ENCODE measurements at places on chromosomes 5 and 9.

DNA sequence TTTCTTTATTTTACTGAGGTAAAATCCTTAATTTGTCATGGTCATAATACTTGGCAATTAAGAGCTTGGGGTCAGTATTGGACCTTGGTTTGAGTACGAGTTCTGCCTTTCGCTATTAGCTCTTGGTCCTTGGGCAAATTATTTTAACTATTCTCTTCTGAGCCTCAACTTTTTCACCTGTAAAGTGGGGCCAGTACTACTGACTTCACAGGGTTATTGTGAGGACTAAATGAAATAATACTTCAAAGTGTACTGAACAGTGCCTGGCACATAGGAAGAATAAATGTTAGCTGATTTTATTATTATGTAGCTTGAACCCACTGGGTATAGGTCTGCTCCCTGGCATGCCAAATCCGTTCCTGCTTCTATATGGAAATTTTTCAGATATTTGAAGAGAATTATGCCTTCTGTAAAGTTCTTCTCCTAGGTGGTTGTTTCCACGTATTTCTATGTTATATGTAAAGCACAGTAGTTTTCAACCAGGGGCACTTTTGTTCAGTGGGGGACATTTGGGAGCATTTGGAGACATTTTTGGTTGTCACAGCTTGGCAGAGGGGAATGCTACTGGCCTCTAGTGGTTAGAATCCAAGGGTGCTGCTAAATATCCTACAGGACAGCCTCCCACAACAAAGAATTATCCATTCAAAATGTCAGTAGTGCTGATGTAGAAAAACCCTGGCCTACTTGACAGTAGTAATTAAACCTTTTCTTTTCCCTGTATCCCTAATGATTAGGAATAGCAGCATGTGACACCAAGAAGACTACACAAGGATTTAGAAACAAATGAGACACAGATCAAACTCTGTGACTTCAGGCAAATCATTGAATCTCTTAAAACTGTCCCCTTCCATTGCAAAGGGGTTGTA lies 4.5 kb downstream of the RCL1 start:
- DNase-seq = no peak

DNA sequence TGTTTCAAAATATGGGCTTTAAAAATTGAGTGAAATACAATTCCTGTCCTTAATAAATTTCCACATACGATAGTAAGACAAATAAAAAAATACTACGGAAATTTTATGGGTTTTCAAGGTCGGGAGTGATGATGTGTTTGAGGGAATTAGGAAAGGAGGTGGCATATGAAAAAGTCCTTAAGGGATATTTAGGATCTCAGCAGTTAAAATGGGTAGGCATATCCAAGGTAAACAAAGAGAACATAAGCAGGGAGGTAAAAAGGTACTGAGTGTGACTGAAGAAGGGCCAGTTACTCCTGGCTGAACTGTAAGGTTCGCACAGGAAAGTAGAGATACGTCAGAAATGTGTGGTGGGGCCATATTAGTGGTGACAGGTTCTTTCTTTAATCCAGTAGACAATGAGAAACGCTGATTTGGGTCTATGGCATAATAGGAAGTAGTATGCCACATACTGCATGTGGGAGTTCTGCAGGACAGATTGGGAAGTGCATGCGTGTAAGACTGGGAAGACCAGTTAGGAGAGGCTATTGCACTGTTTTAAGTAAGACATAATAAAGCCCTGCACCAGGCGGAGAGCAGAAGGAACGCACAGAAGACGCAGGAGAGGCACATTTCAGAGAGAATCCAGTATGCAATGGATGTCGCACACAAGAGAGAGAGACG lies 937 bp upstream of the HMGCR start:
- DNase-seq = no peak

- DNase-seq = no peak
Measured at GRCh38 chr5:152990649-152991048, 499.8 kb upstream of the GRIA1 start.

DNA sequence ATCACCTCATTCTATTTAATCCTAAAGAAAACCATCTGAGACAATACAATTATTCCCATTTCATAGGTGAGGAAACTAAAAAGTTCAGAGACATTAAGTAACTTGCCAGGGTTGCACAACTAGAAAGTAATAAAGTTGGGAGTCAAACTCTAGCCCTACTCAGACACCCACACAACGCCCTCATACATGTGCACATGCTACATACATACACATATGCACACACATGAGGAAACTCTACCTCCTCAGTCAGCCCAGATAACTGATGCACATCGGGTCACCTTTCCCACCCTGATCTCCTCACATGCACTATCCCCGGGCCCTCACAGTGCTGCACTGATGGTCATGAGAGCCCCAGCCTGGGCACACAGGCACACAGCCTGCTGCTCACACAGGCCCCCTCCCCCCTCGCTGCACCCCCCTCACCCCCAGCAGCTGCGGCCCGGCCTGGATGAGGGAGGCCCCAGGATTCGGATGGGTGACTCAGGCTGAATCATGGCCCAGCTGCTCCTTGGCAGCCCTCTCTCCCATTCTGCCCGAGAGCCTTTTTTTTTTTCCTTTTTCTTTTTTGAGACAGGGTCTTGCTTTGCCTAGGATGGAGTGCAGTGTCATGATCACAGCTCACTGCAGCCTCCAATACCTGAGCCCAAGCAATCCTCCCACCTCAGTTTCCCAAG lies 5.0 kb upstream of the GPRIN1 start:
- DNase-seq = no peak

GRCh38 chr5:41457094-41457493 lies 53.3 kb downstream of the PLCXD3 start:
- no peak for DNase-seq

DNA sequence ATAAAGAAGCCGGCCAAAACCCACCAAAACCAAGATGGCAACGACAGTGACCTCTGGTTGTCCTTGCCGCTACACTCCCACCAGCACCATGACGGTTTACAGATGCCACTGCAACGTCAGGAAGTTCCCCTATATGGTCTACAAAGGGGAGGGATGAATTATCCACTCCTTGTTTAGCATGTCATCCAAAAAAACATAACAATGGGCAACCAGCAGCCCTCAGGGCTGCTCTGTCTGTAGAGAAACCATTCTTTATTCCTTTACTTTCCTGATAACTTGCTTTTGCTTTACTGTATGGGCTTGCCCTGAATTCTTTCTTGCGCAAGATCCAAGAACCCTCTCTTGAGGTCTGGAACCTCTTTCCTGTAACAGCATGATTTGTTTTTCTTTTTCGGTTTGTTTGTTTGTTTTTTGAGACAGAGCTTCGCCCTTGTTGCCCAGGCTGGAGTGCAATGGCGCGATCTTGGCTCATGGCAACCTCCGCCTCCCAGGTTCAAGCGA lies 2.0 kb upstream of the UAP1L1 start:
- DNase-seq = no peak

- DNase-seq = no peak
Measured at GRCh38 chr5:175668006-175668405, 10.1 kb downstream of the HRH2 start.

All from anterior cingulate cortex (tissue), 58 donors.